ENCODE measurements at places on chromosomes 13 and 19. TPM values are rescaled to one million over a fixed set of nuclear protein-coding genes. Genes with fewer than 3 reads are reported as not detected.

GRCh38 chr19:33919291-33919690 is 122.6 kb downstream of the KCTD15 start:
- no peak for DNase-seq

GRCh38 chr13:70191034-70191433 is 82.8 kb upstream of the KLHL1 start:
- DNase-seq: no peak

DNA sequence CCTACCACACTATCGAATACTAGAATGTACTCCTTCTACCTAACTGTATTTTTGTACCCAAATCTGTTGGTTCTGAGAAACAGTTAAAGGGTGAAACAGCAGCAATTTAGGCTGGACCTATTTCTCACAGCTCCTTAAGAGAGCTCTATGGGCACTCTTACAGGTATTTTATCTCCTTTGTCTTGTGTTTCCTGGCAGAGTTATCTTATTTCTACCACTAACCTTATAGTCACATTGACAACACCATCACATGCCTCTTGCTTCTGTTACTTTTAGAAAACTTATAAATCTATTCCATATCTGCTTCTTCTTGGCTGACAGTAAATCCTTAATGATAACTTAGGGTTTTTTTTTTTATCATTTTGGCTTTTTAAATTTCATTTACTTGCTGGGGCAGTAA is 130.7 kb downstream of the MYO16 start:
- no peak for DNase-seq

DNA sequence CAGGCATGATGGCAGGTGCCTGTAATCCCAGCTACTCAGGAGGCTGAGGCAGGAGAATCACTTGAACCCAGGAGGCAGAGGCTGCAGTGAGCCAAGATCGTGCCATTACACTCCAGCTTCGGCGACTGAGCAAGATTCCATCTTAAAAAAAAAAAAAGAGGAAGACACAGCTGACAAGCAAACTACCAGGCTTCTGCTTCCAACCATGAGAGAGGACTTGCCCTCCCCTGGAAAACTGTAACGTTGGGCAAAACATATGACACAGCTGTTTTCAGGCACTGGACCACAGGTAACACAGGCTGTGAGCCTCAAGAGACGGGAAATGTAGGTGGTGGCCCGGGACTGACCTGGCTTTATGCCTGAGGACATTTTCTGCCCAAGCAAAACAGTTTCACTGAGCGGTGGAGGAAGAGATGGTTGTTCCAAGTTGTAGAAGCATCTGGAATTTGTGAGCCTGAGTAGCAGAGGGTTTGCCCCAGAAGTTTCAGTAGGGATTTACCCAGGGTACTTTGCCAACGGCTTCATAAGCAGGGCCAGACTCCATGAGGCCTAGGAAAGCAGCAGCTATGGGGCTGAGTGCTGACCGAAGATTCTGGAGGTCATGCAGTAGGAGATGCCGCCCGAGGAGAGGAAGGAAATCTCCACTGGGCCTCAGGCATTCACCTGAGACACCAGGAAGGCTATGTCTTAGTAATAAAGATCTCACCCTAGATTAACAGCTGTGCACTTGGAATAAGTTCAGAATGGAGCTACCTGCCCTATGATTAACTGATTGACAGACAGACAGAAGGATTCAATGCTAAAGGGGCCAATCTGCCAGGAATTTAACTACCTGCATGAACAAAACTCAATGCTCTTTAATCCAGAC is 88.0 kb downstream of the ABCC4 start:
- DNase-seq: no peak

DNA sequence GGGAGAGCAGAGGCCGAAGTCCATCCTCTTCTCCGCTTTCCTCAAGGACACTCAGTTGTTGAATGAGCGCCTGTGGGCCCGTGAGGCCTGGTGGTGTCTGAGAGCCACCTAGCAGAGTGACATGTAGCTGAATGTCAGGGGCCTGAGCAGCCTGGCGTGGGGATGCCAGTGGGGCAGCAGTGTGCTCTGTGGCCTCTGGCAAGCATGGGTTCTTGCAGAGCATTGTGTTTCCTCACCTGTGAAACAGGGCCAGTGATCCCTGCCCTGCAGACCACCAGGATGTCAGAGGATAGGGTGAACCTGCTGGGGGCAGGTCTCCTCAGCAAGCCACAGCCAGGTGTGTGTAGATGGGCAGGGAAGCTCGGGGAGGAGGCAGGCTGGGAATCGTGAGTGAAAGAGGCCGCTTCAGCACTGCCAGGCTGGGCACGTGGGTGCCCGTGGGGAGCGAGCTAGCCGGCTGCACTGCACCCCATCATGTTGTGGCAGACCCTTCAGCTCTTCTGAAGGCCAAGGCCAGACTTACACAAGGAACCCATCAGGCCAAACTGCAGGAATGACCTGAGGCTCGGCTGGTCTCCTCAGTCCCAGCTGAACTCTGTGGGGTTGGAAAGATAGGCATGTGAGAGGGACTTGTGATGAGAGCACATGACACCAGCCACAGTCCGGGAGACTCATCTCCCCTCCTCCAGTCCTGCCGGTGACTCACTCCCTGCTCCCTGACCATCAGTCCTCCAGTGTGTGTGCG is 5.0 kb downstream of the PPP1R37 start:
- peak; percentile 94 for DNase-seq

Gene THSD1
- 29.0 TPM for total RNA-seq

Measured in myocyte (in vitro differentiated cells).